HAP-1 (cell line): ENCODE measurements at places on chromosomes 6 and 20.

DNA sequence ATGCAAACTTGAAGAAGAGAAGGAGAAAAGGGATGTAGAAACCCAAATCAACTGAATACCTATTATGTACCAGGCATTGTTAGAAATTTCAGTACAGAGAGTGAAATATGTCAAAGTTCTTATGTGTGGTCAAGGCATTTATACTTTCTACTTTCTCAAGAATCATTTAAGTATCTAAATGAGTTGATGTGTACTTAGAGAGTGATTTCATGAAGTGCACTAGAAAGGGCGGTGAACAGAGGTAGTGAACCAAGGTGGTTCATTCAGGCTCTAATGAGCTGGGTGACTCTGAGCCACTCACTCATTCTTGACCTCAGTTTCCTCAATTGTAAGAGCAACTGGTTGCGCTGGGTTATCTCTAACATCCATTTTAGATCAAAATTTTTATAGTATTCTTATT is 3.3 kb downstream of the PDE7B start:
- no peak for DNase-seq

DNA sequence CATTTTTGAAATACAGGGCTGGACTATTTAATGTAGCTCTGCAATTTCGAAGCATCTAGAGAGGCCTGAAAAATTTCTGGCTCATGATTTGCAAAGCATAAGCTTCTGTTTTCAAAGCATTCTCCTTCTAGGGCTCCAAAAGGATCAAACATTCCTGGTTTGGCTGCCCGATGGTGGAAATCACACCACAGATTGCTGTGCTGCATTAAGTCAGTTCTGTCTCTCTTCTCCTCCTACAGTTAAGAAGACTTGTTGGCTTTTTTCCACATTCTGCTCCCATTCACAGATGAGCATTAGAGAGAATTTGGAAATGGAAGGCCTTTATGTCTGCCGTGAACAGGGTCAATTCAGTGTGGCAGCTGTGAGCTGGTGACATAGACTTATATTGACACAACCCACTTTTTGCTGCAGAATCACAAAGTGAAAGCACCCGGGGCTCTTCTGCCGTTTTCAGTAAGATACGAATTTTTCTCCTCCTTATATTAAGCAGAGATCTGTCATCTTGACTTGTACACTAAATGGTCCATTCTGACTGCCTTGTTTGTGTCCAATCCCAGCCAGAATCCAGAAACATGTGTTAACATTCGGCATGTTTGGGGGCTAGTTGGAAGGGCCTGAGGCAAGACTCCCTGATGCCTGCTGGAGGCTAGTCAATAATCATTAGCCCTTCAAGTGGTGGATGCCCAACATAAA is 330.8 kb upstream of the DEFB112 start:
- no peak for DNase-seq

DNA sequence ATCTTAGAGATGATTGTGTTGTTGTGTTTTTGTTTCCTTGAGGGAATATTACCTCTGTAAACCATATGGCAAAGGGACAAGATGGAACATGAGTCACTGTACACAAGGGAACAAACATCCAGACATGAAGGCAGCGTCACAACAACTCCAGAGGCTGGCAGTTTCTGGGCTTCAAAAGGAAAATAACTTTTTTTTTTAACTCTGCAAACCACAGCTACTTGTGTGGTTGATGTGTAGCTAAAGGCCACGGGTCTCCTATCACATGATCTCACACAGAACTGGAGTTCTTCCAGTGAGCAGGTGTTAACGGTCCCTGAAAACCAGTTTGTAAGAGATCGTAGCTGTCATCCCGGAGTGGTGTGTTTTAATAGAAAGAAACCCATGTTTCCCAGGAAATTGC is 33.2 kb upstream of the HBS1L start:
- DNase-seq, result no peak

DNA sequence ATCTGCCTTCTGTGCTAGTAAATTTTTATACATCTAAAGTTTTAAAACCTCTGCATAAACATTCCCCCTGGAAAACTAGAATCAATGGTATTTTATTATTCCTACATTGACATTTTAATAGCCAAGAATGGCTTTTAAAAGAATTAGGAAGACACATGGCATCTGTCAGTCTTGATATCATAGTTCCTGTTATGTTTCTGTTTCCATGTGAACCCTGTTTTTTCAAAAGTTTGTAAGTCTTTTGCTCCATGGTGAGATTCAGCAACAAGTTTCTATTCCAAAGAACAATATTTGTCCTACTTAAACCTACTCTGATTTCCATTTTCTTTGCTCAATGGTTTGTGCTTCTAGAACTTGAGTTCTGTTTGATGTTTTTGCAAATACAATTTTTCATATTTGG is 95.2 kb downstream of the PLEKHG1 start:
- DNase-seq, result no peak
